ENCODE measurements at places on chromosomes 4 and X.

GRCh38 chr4:79927931-79928330 lies 145.1 kb downstream of the ANTXR2 start:
- no peak for DNase-seq

- DNase-seq = peak; percentile 37
Observed at GRCh38 chr4:159006202-159006601, 96.7 kb upstream of the RAPGEF2 start.

DNA sequence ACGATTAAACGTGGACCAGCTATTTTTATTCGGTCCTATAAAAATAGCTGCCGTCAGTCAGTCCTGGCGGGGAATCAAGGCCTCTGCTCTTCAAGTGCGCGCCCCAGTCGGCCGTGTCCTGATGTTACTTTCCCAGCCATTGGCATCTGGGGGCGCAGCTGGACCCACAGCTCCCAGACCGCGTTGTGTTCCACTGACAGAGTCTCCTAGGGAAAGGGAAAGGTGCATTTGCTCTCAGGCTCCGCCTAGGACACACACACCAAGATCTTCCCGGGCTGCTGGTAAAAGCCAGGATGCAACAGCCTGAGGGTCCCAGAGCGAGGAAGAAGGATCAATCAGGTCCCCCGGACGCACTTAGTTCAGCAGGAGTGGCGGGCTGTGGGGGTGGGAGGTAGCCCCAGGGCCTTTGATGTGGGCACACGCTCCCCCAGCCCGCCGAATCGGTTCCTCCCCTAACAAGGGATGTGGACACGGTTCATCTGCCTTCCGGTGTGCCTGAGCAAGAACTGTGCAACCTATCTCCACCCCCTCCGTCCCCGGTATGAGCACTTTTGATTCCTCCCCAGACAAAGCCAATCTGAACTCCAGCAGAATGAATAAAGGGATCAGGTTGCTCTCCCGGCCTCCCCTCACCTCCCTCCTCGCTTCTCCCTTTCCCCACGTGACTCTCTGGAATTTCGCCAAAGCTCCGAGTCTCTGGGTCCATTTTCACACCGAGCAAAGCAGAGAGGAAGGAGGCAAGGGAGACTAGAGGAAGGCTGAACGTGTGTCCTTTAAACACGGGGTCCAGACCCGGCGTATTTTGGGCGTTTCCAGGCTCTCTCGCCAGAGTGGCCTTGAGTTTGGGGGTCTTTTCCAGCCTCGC lies 626 bp upstream of the FRAS1 start:
- peak; percentile 87 for DNase-seq

GRCh38 chr4:165299399-165300060 lies 27.9 kb upstream of the MSMO1 start:
- DNase-seq = peak; percentile 2

DNA sequence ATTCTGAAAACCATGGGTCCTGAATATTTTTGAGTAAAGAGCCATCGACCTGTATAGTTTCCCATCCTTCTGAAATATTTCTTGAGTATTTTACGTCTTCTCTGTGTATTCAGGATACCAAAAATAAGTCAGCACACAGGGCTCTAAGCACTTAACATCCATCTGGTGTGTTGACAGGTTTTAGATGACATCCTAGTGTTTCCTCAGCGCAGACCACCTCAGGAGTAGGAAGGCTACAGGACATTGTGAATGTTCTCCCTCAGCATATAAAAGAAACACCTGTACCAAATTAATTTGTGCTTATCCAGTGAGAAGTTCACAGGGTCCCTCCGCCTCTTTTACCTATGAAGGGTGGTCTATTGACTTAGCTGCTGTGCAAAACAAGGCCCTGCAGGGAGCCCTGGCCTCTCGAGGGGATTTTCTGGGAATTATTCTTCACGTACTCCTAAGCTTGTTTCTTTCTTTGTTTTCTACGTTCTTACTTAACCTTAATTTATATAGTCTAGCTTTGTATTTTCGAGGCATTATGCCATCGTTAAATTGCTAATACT lies 241.8 kb downstream of the FBXO8 start:
- DNase-seq = peak; percentile 70

DNA sequence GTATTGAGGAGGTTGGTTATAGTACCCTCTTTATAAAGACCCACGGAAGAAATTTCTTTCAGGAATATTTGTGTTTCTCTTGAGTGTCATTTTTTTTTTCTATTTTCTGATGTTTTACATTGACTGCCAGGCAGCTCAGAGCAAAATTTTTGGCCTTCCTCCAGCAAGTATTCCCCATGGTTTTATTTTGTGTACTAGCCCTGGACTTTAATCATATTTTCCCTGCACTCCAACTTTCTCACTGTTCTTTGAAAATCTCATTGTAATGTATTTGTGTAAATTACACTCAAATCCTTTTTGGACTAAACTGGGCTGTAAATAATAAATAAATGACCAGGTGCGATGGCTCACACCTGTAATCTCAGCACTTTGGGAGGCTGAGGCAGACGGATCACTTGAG lies 45.6 kb upstream of the USP46 start:
- no peak for DNase-seq

- no peak for DNase-seq
Observed at GRCh38 chr4:110544594-110544993, 68.6 kb downstream of the ENPEP start.

- DNase-seq = no peak
Observed at GRCh38 chr4:987624-988513, 1.0 kb downstream of the IDUA start.

GRCh38 chr4:154942176-154942575 lies 161.1 kb downstream of the RBM46 start:
- no peak for DNase-seq

DNA sequence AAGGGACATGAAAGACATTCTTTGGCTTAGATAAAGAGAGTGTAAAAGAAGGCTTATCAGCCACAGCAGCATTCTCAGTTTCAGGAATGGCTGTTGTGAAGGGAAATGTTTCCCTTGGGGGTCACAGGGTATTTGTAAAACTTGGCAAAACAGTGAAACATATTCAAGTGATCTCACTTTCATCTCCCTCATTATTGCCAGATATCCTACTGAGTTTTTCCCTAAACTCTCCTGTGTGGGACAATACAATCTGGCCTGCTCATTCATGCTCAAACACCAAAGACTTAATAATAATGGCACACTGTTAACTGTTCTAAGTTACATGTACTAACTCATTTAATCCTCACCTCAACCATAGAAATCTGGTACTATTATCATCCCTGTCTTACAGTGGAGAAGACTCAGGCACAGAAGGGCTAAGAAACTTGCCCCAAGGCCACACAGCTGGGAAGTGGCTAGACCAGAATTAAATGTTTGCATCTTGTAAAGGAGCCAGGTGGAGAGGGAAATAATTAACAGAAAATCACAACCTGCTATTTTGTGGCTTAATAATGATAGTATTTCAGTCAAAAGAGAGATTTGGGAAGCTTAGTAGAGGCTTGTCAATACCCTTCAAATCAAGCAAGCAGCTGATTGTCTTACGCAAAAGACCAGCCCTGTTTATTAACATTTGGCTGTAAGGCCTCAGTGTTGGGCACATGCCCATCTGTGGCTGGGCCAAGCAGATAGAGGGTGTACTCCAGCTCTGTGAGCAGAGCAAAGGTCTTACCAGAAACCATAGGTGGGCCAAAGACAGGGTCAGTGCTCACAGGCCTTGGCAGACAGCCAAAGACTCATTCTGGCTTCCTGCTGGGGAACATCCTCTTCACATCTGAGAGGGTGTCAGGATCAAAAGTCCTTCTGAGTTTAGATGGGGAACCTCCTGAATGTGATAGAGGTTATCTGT lies 17.3 kb downstream of the SMPX start:
- DNase-seq = no peak

DNA sequence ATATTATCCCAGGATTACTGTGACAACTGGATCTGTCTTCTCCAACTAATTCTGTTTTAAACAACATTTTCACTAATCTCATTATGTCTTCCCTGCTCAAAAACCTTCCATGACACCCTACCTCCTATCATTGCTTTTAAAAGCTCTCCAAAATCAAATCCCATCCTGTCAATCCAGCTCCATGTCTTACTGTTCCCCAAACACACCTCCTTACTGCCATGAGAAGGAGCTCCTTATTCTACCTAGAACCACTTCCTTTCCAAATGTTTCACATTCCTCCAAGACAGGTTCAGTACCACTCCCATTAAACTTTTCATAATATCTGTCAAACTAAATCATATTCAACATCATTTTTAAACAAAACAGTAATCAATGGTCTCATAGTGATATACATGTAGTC lies 66.9 kb upstream of the WDR17 start:
- DNase-seq = no peak

- DNase-seq = no peak
Observed at GRCh38 chr4:151960449-151961230, 199.8 kb upstream of the GATB start.

GRCh38 chrX:11770320-11770719 lies 12.3 kb downstream of the MSL3 start:
- DNase-seq = peak; percentile 65

GRCh38 chr4:3197366-3198105 lies 51.4 kb upstream of the MSANTD1 start:
- no peak for DNase-seq

DNA sequence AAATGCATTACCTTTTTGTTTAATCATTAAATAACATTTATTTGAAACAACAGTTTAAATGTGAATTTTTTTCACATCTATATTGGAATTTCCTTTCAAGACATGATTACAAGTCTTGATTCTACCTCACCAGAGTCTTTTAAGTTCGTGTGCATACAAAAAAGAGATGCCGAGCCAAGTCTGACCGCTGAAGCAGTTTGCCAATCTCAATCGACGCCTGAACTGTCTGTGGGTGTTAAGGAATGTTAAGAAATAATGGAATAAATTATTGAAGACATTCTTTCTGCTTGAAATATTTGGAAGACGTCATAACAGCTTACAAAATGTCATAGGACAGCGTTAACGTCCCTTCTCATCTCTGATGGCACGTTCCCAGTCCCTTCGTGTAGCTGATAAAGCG lies 27.9 kb upstream of the TNIP3 start:
- DNase-seq = no peak

DNA sequence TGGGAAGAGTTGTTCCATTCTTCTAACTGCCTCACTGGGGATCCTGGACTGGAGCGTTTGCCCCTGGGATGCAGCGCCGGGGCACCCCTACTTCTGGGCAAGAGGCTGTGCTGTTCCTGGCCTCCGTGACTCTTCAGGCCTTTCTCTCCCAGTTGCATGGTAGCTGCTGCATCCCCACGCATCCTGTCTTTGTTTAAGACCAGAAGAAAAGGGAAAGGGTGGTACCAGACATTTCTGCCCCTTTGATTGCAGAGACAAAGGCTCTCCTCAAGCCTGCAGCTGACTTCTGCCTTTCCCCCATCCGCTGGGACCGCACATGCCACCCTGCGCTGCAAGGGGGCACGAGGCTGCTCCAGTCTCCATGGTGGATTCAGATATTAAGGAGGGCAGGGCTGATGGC lies 70.4 kb downstream of the SHROOM2 start:
- DNase-seq = no peak

Measured in NCI-H2081 (cell line).